ENCODE measurements at places on chromosomes 4 and X.

DNA sequence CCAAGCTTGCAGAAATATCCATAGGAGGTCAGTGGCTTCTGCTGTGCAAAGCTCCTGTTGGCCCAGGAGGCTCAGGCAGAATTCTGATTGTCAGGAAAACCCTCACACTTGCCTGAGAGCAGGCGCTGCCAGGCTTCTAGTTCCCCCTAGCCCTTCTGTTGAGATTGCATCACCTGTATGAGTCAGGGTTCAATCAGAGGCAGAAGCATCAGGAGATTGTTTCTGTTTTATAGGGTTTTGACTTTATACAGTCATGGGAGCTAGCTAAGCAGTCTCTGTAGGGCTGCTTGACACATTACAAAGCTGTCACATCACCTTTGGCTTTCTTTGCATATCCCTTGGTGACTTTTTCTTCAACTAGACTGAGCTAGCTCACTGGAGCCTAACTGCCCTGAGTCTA, 27.8 kb downstream of the DIPK2B start:
- DNase-seq = no peak

GRCh38 chrX:30302956-30303355, 6.2 kb downstream of the NR0B1 start:
- DNase-seq = no peak

DNA sequence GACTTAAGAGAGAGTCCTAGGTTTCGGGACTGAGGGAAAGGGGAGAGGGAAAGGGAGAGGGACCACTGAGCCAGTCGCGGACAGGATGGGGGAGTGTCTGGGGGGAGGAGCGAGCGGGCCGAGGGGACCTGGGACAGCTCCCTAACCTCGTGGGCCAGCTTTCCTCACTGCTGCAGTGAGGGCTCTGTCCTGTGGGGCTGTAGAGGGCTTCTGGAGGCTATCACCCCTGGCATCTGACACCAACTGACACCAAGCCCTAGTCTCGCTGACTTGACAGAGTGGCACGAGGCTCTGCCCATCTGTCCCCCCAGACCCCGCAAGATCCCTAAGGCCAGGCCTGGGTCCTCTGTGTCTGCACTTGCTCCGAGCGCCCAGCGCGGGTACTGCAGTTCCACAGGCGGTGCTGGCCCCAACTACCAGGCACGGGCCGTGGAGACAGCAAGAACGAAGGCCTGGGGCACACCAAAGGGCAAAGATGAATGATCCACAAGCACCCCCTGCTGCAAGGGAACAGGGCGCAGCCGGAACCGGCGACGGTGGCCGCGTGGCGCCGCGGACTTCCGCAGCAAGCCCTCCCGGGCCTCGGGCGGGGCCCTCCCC, 465 bp downstream of the HAUS7 start:
- DNase-seq = no peak

DNA sequence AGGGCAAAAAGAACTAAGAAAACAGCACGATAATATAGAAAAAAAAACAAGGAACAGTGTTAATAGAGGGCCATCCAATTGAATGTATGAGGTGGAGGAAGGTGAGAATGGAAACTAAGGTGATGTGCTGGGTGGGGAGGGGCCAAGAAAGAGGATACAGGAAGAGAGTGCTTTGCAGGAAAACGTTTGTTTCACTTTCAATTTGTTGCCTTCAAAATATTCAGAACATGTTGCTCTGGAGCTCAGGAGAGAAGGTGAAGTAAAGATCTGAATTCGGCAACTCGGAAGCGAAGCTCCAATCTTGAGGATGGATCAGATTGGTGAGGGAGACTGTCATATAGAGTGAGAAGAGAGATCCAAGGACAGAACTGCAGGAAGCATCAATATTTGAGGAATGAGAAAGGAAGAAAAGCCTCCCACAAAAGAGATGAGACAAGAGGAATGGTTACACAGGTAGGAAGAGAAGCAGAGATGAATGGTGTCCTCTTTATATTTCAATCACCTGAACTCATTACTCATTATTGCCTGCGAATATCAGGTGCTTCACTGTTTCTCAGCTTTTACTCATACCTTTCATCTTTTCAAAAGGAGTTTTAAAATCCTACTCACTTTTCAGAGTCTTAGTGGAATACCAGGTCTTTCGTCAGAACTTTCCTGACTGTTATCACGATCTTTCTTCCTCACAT, 14.7 kb upstream of the SEC24D start:
- no peak for DNase-seq

DNA sequence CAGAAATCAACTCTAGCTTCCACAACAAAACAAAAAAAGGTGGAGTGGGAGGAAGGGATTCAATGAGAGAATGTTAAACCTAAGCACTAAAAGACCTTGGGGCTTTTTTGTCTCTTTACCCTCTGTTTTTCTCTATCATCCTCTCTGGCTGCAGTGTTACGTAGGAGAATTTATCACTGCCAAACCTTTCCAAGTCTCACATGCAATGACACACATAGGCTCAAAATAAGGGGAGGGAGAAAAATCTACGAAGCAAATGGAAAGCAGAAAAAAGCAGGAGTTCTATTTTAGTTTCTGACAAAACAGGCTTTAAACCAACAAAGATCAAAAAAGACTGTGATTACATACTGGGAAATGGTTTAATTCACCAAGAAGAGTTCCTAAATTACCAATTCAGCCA, 152.1 kb downstream of the ADGRA3 start:
- DNase-seq = no peak

DNA sequence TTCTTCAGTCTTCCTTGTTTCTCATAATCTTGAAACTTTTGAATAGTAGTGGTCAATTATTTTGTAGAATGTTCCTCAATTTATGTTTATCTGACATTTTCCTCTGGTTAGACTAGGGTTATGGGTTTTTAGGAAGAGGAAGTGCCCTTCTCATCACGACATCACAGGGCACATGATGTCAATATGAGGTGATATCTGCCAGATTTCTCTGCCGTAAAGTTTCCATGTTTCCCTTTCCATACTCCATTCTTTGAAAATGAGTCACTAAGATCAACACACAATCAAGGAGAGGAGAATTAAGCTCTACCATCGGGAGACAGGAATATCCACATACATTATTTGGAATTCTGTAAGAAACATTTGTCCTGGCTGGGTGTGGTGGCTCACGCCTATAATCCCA, 28.4 kb downstream of the RP2 start:
- DNase-seq = no peak

DNA sequence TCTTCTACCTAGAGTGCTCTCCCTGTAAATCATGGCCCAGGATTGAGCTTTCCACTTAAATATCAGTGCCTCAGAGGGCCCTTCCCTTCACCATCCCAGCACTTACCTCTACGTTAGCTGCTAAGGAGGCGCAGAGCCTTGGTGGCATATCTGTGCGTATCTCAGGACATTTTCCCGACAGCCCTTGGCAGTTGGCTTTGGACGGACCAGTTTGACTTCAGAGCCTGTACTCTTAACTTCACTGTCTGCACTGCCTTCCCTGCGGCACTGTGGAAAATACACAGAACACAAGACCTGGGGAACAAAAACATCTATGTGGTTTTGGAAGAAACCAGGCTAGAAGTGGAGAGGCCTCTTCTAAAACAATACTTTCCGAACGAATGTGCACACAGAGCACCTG, 2.4 kb downstream of the TADA2B start:
- DNase-seq = no peak

- DNase-seq = no peak
Measured at GRCh38 chr4:12488672-12489071, 995.5 kb downstream of the RAB28 start.

DNA sequence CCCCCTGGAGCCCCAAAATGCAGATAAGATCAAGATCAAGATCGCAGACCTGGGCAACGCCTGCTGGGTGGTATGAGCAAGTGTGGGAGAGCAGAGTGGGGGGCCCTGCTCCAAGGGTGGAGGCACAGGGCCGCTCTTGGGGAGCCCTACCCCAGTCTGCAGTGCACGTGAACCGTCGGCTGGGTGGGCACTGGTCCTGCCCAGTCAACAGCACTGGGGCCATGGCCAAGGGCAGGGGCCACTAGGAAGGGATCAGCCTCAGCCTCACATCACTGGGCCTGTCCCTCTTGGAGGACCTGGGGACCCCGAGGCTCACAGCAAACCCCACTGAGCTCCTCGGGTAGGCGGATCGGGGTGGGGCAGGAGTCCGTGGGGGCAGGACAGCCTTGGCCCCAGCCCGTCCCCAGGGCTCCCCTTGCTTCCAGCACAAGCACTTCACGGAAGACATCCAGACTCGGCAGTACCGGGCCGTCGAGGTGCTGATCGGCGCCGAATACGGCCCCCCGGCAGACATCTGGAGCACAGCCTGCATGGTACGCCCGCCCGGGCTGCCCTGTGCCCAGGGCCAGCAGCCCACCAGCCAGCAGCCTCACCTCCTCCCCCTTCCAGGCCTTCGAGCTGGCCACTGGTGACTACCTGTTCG, 3.6 kb downstream of the SRPK3 start:
- DNase-seq = no peak

DNA sequence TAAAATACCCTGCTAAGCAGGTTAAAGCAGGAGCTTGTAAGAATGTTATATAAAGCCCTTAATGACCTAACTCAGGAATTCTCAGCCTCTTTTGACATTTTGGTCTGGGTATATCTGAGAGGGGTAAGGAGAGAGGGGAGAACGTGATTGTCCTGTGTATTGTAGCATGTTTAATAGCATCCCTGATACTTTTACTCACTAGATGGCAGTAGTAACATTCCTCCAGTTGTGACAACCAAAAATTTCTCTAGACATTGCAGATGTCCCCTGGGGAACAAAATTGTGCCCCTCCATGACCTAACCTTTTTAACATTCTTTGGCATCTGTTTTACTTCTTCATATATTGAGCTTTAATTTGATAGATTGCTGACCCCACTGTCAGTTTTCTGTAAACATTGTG, 17.9 kb downstream of the SMARCA5 start:
- DNase-seq = no peak

Data from NCI-H774 (cell line).